NB4 (cell line): ENCODE measurements at places on chromosomes 1 and 21.
A peak's percentile ranks its signal among the peaks of the same experiment; 100 is the strongest.

- DNase-seq: peak; percentile 45
Observed at GRCh38 chr1:56516539-56517252, 62.7 kb downstream of the PLPP3 start.

DNA sequence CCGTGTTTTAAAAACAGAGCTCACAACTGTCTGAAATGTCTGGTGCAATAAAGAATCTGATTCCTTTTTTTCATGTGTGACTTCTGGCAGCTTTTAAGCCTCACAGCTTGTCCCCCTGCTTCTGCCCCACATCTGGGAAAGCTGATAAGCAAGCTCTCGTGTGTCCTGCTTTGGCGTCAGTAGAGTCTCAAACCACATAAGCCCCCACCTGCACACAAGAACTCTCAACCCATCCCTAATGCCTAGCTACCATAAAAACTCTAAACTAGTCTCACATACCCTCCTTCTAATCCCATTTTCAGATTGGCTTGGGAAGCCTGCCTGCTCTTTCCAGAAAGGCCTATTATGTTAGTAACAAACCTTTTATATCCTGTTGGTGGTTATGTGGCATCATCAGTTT, 94.6 kb upstream of the DAB1 start:
- DNase-seq: no peak

GRCh38 chr1:38098101-38098847, 51.7 kb upstream of the POU3F1 start:
- no peak for DNase-seq

- DNase-seq: no peak
Observed at GRCh38 chr1:220182656-220183055, 88.7 kb downstream of the IARS2 start.

DNA sequence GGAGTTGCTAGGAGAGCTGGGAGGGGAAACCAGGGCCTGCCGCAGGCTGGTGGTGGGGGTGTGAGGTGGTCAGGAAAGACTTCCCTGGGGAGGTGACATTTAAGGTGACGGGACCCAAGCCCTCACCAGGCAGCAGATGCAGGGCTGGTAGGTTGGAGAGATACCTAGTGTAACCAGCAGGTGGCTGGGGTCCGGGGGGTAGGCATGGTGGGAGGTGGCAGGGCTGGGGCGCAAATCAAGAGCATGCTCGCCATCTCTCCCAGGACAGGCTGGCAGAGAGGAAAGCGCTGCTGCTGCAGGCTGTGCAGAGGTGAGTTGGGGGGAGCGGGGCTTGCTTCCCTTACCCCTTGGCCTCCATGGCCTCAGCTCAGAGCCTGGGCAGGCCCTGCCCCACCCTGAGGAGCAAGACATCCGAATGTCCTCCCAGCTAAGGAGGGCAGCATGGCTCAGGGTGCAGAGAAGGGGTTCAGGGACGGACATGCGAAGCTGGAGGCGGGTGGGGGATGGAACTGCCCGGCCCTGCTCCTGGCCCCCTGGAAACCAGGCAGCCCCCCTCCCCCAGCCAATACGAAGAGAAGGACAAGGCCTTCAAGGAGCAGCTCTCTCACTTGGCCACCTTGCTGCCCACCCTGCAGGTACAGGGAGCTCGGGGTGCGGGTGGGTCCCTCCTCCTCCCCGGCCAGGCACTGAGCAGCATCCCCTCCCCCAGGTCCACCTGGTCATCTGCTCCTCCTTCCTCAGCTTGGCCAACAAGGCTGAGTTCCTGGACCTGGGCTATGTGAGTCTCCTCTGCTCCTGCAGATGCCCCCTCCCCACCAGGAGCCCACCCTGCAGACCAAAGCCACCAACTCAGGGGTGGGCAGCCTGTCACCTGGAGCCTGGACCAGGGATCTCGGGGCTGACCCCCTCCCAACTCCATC, 4.0 kb downstream of the RNF207 start:
- peak; percentile 49 for DNase-seq

DNA sequence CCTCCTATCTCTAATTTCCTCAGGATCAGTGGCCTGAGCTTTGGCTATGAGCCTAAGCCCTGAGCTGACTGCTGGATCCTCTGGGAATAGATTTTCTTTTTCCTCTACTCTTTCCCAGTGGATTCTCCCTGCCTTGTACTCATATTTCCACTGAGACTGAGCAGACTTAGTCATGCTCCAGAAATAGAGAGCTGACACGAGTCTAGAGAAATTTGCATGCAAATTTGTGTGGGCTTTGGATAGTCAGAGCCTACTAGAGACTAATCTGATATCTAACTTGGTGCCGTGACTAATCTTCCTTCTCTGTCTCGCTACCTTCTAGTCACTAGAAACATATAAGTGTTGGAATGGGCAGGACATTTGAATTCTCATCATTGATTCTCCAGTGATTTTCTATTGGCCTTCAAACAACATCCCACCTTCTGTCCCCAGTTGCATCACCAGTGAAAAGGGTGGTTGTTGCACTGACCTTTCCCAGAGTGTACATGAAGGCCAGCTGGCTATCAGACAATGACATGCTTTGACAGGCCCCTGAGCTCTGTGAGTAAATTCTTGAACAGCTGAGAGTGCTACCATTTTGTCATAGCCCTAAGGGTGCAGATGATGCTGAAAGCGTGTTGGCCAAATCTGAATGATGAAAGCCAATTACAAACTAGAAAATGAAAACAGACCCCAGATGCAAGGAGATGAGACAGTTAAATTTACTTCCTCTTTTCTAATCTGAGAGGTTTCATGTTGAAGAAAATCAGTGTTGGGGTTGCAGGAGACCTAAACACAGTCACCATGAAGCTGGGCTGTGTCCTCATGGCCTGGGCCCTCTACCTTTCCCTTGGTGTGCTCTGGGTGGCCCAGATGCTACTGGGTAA, at the start of gene FCRLA:
FCRLA (plus strand) TSS at position 748 of the 866 bp plus-strand sequence; CDS start at position 784, 36 bp downstream.
- DNase-seq: peak; percentile 39

DNA sequence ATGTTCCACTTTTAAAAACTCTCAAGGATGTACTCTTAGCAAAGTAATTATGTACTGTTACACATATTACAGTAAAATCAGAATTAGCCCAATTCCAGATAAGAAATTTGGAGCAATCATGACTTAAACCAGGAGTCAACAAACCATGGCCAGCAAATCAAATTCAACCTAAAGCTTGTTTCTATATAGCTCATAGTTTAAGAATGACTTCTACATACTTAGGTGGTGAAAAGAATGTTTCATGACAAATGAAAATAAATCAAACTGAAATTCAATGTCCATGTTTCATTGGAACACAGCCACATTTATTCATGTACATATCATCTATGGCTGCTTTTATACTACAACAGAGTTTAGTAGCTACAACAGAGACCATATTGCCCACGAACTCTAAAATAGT, 35.1 kb downstream of the FRRS1 start:
- no peak for DNase-seq

GRCh38 chr21:25979845-25980616, 190.5 kb downstream of the APP start:
- no peak for DNase-seq

- no peak for DNase-seq
Observed at GRCh38 chr1:165753934-165754333, 14.7 kb downstream of the TMCO1 start.

DNA sequence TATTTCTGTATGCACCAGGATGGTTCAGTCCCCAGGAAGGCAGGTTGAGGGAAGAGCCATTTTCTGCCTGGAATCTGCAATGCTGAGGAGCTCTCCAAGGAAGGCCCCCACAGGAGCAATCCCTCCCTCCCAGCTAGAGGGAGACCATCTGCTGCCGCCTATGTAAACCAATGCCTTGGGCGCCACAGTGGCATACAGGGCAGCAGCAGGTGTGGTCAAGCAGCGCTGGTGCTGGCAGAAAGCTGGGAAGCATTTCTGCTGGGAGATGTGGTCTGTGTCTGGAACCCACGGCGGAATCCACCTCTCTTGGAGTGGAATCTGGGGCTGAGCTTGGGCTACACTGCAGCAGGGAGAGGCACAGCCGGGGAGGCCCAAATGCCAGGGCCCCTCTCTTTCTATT, 283.3 kb downstream of the RRAGC start:
- no peak for DNase-seq

GRCh38 chr1:206714331-206715058, 29.8 kb downstream of the MAPKAPK2 start:
- no peak for DNase-seq

- no peak for DNase-seq
Observed at GRCh38 chr1:246425139-246425794, 81.8 kb downstream of the SMYD3 start.

- DNase-seq: peak; percentile 3
Observed at GRCh38 chr1:77048615-77049005, 170.6 kb downstream of the PIGK start.

GRCh38 chr1:112033439-112034120, 44.1 kb upstream of the KCND3 start:
- no peak for DNase-seq

DNA sequence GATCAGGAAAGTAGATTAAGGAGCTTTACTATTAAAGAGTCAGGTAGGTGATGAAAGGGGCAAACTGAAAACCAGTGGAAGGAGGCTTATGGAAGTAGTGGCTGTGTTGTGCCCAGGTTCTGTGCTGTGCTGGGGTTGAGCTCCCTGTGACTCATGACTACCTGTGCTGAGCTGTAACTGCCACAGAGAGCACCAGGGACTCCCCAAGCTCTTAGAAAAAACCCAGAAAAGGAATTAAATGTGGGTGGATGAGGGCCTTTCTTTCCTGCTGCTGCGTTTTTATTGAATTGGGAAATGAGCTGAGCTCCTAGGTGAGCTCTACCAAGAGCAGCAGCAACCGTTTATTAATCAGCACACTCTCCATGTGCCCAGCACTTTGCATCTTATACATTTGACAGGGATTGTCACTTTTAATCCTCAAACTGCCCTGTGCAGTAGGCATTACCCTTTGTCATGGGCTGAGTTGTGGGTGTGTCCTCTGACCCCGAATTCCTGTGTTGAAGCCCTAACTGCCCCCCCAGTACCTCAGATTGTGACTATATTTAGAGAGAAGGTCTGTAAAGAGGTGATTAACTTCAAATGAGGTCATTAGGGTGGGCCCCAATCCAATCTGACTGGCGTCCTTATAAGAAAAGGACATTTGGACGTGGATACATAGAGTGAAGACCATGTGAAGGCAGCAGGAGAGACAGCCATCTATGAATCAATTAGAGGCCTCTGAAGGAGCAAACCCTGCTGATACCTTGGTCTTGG, 65.4 kb downstream of the AK4 start:
- no peak for DNase-seq

- no peak for DNase-seq
Observed at GRCh38 chr1:219585837-219586455, 27.0 kb downstream of the ZC3H11B start.

DNA sequence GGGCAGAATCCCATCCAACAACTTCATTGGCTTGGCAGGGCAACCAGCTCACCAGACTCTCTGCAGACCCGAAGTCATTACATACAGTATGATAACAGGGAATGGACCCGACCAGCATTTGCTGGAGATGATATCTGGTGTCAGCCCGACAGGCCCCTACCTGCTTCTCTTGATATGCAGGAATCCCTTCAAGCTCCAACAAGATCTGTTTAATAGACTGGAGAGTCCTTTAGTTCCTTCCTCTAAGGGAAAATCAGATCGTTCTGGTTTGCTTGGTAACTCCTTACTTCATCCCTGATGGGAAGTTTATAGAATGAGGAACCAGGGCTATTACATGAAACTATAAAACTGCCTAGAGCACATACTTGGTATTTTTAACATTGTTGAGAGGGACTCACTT, 61.2 kb downstream of the EDARADD start:
- no peak for DNase-seq

DNA sequence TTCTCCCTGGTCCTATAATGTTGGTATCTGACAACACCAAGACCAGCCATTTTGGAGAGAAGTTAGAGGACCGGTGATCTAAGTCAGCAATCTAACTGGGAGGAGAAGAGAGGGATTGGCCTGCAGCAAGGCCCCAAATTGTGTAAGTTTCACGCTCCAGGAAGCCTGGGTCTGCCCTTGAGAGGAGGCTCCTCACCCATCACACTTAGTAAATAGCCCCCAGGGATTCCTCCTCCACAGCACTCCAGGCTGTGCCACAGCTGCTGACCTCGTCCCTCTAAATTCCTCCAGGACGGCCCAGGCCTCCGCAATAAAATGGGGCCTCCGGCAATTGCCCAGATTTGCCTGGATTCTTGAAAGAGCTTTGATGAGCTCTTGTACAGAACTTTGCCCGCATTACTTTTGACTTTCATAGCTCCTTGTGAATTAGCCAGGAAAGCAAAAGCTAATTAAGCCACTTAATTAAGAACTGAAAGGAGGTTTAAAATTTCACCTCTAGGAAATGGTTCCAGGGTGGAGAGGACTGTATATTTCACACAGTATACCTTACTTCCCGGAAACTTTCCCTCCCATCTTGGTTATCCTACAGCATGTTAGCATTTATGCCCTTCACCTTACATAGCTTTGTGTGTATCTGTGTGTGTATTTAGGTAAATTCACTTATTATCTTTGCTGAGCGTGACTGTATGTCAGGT, 90.5 kb downstream of the LAMC2 start:
- peak; percentile 87 for DNase-seq

- DNase-seq: no peak
Observed at GRCh38 chr1:76086597-76086996, 12.1 kb downstream of the ST6GALNAC3 start.

DNA sequence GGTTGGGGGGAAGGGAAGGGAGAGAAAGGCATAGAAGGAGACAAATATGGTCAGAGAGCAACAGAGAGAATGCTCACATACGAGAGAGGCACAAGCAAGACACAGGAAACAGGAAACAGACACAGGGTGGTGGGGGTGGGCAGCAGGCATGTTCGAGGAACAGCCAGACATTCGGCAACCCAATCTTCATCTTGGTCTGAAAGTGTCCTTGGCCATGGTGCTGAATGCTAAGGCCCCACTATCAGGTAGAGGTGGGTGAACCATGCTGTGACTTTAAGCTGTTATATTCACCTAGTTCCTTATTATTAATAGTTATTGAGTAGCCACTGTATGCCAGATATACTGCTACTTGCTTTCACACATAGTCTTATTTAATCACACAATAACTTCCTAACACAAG, 109.2 kb downstream of the DDX20 start:
- peak; percentile 12 for DNase-seq

- no peak for DNase-seq
Observed at GRCh38 chr1:211497489-211498045, 5.6 kb upstream of the RD3 start.

- peak; percentile 32 for DNase-seq
Observed at GRCh38 chr1:58290685-58291372, 255.7 kb downstream of the OMA1 start.

- DNase-seq: no peak
Observed at GRCh38 chr1:156106624-156107488, 7.7 kb upstream of the LMNA start.

- DNase-seq: peak; percentile 6
Observed at GRCh38 chr1:91406773-91407389, 2.2 kb upstream of the HFM1 start.
